ENCODE measurements at places on chromosomes 13 and 19. TPM values are rescaled to one million over a fixed set of nuclear protein-coding genes. Genes with fewer than 3 reads are reported as not detected.

The CCNA1 gene
- 0.40 TPM for total RNA-seq

The MRPL4 gene
- total RNA-seq = 140 TPM

DNA sequence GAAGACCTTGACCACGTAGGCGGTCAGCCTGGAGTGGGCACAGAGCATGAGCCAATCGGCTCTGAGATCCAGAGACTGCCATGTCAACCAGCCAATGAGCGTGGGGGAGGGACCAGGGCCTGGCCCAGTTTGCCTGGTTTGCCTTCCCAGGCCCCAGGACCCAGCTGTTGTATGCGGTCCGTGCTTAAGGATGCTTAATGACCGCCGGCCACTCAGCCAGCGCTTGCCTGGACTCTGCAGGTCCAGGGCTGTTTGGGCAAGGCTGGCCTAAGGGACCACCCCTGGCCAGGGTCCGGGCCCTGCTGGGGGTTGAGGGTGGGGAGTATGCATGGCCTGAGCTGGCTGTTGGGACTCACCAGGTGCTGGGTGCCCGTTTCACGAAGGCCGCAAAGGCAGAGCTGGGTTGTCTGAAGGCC, 23.1 kb upstream of the TNFSF14 start:
- H3K4me3 ChIP-seq = no peak overlapping the region
- H3K27ac ChIP-seq = no peak overlapping the region

DNA sequence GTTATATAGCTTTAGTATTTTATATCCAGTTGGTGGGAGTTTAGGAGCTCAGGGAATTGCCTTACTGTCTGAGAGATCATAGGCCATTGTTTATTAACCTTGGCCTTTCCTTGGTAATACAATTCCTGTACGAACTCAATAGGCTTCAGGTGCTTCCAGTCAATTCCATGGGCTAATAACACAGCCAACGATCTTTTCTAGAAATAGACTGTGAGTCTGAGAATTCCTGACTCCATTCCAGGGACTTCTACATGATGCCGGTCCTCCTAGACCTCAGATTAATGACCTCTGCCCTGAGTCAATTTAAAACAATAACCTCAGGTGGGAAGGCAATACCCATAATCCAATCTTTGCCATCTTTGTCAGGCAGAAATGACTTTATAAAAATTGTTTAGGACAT, 39.6 kb upstream of the KLF12 start:
- no peaks in the 10 kb centered on the region for H3K36me3 ChIP-seq
- no peak overlapping the region for H3K4me3 ChIP-seq
- DNase-seq = no peak
- no peaks in the 10 kb centered on the region for H3K4me1 ChIP-seq
- no peaks in the 10 kb centered on the region for H3K27me3 ChIP-seq

DNA sequence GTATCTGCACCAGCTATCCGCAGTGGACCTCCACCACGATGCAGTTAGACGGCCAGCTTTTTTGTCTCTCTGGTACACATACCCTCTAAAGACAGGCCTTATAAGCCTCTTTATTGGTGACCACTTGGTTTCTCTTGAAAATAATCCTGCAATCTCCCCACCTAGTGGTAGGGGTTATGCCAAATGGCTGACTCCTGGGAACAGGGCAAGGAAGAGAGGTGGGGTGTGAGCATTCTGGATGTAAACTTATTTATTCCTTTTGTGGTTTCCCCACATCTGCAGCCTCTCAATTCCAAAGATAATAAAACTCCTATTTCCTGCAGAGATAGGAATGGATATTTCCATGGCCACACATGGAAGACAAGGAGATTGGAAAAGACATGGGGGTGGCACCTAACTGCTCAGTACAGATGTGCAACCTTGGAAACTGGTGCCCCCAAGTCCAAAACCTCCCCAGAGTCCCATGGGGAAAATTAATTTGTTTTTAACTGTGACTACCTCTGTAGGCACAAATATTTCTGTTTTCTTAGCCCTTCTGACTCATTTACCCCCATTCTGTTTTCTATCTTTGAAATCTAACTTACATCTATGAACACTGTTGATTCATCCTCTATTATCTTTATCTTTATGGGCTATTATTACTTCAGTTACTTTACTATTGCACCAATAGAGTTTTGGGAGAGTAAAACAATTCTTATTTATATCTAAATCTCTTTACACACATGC, 112.7 kb upstream of the TSHZ3 start:
- peaks cover 5% of the 10 kb centered on the region for H3K27me3 ChIP-seq
- H3K4me1 ChIP-seq = no peaks in the 10 kb centered on the region
- no peak overlapping the region for H3K27ac ChIP-seq

- H3K36me3 ChIP-seq = no peaks in the 10 kb centered on the region
- H3K27ac ChIP-seq = no peak overlapping the region
- H3K4me1 ChIP-seq = peaks cover 16% of the 10 kb centered on the region
- peaks cover 63% of the 10 kb centered on the region for H3K27me3 ChIP-seq
- peak; percentile 36 for DNase-seq
- H3K4me3 ChIP-seq = no peak overlapping the region
Measured at GRCh38 chr19:50311723-50312635, 17.2 kb downstream of the KCNC3 start.

GRCh38 chr13:114127473-114128347, 4.7 kb downstream of the RASA3 start:
- peak overlapping the region; percentile 100 for H3K4me3 ChIP-seq
- peak overlapping the region; percentile 95 for H3K27ac ChIP-seq
- DNase-seq = no peak
- H3K4me1 ChIP-seq = peaks cover 73% of the 10 kb centered on the region

DNA sequence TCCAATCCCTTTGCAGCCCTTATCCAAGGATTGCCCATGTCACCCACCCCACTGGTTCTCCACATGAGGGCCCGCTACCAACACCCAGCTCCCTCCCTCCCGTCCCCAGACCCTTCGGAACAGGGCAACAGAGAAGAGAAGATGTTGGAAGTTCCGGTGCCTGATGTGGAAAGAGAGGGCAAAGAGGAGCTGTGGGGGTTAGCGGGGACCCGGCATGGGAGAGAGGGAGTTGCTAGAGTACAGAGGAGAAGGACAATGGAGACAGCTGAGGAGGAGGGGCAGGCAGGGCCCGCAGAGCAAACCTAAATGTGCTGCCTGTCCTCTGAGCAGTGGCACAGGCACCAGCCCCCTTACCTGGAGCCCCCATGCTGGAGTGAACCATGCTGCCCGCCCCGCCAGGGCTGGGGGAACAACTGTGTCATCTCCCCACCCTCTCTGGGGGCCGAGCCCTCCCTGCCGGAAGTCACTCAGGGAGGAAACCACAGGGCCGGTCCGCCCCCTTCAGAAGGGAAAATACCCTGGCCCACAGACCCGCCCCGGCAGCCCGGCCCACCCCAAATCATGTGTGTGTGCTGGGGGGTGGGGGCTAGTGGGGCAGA, at the start of gene POU2F2:
TSS of gene POU2F2 (minus strand) at position 417 of the 599 bp plus-strand sequence. CDS start at position 382, 35 bp downstream.
- no peaks in the 10 kb centered on the region for H3K36me3 ChIP-seq
- H3K27ac ChIP-seq = peak within 1 kb of the TSS; percentile 84
- peaks cover 60% of the 10 kb centered on the region for H3K4me1 ChIP-seq
- H3K27me3 ChIP-seq = no peaks in the 10 kb centered on the region

DNA sequence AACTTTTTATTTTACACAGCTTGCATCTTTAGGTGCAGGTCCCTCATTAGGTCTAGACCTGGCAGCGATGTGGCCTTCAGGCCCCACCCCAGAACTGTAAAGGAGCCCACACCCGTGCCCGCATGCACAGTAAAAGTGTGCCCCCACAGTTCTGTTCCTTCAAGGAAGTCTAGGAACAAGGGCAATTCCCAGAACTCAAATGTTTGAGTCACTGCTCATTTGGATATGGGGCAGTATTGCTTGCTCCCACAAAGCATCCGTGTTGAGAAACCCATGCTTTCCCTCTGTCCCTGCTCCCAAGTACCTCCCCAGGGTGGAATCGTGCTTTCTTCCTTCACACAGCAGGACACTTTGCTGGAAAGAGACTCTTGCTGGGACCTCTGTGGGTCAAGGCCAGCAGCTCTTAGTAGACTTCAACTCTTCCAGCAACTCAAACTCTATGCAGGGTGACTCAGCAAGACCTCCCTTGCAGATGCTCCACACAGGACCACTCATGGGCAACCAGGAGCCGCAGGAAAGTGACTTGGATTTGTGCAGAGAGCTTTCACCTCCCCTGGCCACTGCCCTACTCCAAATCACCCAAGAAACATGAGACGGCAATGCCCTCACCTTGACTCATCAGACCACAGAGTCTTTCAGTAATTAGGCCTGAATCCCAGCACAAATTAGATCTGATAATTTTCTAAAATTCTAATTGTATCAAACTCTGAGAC, 12.3 kb downstream of the SLC7A1 start:
- no peak for DNase-seq
- H3K27me3 ChIP-seq = no peaks in the 10 kb centered on the region
- peaks cover 64% of the 10 kb centered on the region for H3K4me1 ChIP-seq

- no peak for DNase-seq
- H3K4me3 ChIP-seq = no peak overlapping the region
- H3K27ac ChIP-seq = no peak overlapping the region
- no peaks in the 10 kb centered on the region for H3K36me3 ChIP-seq
Measured at GRCh38 chr13:72113076-72113475, 246.1 kb upstream of the DACH1 start.

Measured in activated CD4-positive, alpha-beta T cell treated with anti-CD3 and anti-CD28 coated beads for 36 hours (primary cell).